H1 (cell line): ENCODE measurements at places on chromosomes 13 and 19.
A peak's percentile ranks its signal among the peaks of the same experiment; 100 is the strongest.

GRCh38 chr13:33228648-33229445 is 56.7 kb downstream of the STARD13 start:
- DNase-seq = no peak
- no peak overlapping the region for H3K27ac ChIP-seq
- H3K4me1 ChIP-seq = peaks cover 11% of the 10 kb centered on the region
- H3K27me3 ChIP-seq = no peaks in the 10 kb centered on the region

DNA sequence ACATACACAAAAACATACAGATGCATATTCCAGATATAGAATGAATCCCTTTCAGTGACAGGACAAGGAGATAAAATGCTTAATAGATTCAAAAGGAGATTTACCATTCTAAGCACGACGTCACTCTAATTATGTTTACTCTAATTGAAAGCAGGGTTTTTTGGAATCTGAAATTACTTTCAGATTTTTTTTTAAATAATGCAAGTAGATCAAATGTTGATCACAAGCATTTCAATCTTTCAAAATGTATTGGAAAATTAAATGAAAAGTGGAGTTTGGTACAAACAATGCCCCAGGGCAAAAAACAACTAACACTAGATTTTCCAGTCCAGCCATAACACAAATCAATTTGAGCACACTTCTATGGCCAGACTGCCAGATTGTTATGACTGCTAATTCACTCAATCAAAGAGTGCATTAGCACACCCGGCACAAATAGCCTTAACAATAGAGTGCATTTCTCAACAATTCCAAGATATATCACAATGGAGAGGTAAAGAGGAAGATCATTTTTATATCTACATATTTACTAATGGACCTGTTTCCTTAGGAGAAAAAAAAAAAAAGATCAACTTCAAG is 4.3 kb upstream of the DACH1 start:
- peaks cover 3% of the 10 kb centered on the region for H3K4me1 ChIP-seq
- no peak for DNase-seq
- no peak overlapping the region for H3K27ac ChIP-seq
- peaks cover 30% of the 10 kb centered on the region for H3K27me3 ChIP-seq
- no peak overlapping the region for H3K4me3 ChIP-seq
- H3K36me3 ChIP-seq = no peaks in the 10 kb centered on the region

DNA sequence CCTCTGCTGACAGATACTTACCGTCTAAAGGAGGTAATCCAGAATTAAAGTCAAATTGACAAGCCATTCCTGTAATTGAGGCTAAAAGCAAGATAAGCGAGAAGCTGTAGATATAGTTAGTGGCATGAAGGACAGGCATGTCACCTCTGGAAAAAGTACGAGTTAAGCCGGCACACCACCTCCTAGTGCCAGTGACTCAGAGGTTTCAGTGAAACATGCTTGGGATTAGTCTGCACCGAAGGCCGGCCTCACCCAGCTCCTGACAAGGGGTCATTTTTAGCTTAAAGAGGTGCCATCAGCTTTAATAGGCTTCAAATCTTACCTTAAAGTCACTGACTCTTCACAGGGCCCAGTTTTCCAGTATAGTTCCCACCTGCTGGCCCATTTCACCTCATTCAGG is 838.0 kb downstream of the UQCRFS1 start:
- DNase-seq = no peak
- H3K36me3 ChIP-seq = no peaks in the 10 kb centered on the region
- H3K27me3 ChIP-seq = no peaks in the 10 kb centered on the region
- H3K4me1 ChIP-seq = no peaks in the 10 kb centered on the region

GRCh38 chr19:42474743-42475142 is 32.0 kb upstream of the CXCL17 start:
- H3K36me3 ChIP-seq = no peaks in the 10 kb centered on the region
- H3K4me1 ChIP-seq = peaks cover 38% of the 10 kb centered on the region
- H3K27ac ChIP-seq = peak overlapping the region; percentile 70
- DNase-seq = no peak

- H3K4me1 ChIP-seq = no peaks in the 10 kb centered on the region
- H3K36me3 ChIP-seq = no peaks in the 10 kb centered on the region
- H3K27ac ChIP-seq = no peak overlapping the region
- DNase-seq = no peak
These were observed 303.5 kb downstream of the TBC1D4 start for GRCh38 chr13:75178436-75178835.

DNA sequence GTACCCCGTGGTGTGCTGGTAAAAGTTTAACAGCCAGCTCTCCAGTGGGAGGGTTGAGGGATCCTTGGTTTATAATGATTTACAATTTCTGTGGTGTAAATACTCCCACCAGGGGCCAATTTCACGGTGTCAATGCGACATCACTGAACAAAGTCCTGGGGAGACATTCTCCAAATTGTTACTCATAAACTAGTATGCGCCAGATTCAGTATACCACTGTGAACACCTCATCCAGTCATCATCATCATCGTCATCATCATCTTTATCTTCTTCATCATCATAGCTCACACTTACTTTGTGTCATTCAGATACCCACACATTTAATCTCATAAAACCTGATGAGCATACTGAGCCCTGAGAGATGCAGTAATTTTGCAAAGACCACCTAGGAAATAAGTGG is 17.2 kb upstream of the TNFSF14 start:
- no peaks in the 10 kb centered on the region for H3K36me3 ChIP-seq
- H3K27ac ChIP-seq = no peak overlapping the region
- H3K27me3 ChIP-seq = no peaks in the 10 kb centered on the region
- no peaks in the 10 kb centered on the region for H3K4me1 ChIP-seq
- no peak overlapping the region for H3K4me3 ChIP-seq

- DNase-seq = no peak
- H3K36me3 ChIP-seq = peaks cover 49% of the 10 kb centered on the region
- H3K4me1 ChIP-seq = no peaks in the 10 kb centered on the region
- no peak overlapping the region for H3K27ac ChIP-seq
- H3K4me3 ChIP-seq = no peak overlapping the region
These were observed 35.9 kb downstream of the COG3 start for GRCh38 chr13:45500492-45501174.

GRCh38 chr13:74174810-74175209 is 40.6 kb upstream of the KLF12 start:
- H3K27me3 ChIP-seq = no peaks in the 10 kb centered on the region
- no peaks in the 10 kb centered on the region for H3K4me1 ChIP-seq
- H3K36me3 ChIP-seq = no peaks in the 10 kb centered on the region
- no peak overlapping the region for H3K27ac ChIP-seq

DNA sequence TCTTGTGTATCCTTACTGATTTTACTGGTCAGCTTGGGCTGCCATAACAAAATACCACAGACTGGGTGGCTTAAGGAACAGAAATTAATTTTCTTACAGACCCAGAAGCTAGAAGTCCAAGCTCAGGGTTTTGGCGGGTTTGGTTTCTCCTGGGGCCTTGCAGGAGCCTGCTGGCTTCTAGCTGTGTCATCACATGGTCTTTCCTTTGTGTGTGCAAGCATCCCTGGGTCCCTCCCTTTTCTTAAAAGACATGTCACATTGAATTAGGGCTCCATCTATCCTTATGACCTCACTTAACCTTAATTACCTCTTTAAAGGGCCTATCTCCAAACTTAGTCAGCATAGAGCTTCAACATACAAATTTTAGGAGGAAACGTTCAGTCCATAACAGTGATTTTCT is 23.4 kb downstream of the UBAC2 start:
- no peak overlapping the region for H3K4me3 ChIP-seq
- H3K36me3 ChIP-seq = no peaks in the 10 kb centered on the region
- no peak for DNase-seq
- no peaks in the 10 kb centered on the region; the same call in 1 of the 2 replicates for H3K4me1 ChIP-seq
- no peaks in the 10 kb centered on the region for H3K27me3 ChIP-seq
- H3K27ac ChIP-seq = no peak overlapping the region

DNA sequence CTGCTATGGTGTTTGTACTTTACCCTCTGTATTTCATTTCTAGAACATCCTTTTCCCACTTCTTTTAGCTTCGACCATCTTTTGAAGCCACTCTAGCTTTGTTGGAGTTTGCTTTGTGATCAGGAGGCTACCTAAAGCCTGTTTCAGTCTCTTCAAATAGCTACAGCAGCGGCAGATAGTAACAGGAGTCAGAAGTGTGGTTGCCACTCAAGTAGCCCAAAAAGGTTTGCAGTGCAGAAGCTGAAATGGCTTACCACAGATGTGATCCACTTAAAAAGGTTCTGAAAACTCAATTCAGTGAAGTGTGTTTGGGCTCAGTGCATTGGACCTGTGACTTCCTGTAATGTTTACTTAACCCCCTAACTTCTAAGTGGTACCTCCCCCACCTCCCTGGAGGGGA is 26.2 kb downstream of the WASF3 start:
- H3K4me1 ChIP-seq = no peaks in the 10 kb centered on the region
- H3K36me3 ChIP-seq = no peaks in the 10 kb centered on the region
- H3K27ac ChIP-seq = no peak overlapping the region
- H3K4me3 ChIP-seq = no peak overlapping the region
- H3K27me3 ChIP-seq = no peaks in the 10 kb centered on the region
- no peak for DNase-seq

DNA sequence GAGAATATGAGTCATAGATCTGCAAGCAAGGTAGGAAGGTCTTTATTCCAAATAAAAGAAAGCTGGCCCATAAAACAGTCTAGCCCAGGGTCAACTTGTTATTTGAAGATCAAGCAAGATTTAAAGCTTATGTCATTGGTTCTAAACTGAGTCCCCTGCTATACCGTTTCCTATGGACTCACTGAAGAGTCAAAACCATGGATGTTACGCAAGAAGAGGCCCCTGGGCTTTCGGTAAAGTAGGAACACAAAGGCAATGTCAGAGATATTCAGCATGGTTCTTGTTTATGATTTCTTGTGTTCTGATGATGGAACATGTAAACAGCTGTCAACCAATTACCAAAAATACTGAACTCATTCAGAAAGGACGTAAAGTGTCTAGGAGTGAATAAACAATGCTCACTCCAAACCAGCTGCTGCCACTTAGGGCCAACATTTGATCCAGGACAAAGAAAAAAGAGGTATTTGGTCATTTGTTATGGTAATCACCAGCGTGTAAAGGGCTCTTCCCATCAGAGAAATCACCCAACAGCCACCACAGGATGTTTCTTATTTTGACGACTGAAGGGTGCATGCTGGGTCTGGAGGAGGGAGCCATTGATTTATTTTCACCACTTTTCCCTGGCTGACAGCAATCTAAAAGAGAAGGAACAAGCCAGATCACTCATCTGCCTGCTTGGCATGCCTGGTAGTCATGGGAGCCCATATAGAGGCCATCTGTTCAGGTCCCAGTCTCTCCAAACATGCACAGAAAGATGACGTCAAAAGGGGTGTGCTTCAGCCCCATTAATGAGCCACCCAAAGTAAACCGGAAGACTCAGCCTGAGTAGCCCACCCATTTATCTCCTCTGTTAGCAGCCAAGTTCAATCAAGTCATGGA is 68.3 kb downstream of the FGF14 start:
- H3K27me3 ChIP-seq = no peaks in the 10 kb centered on the region
- no peak overlapping the region for H3K4me3 ChIP-seq
- H3K36me3 ChIP-seq = no peaks in the 10 kb centered on the region
- no peaks in the 10 kb centered on the region for H3K4me1 ChIP-seq
- DNase-seq = no peak

GRCh38 chr19:18919086-18919899 is at the start of the genes COPE and DDX49:
Gene COPE (minus strand): TSS chr19:18919387. CDS start chr19:18919348, 39 bp downstream.
Gene DDX49 (plus strand): TSS chr19:18919715. CDS start chr19:18919742, 27 bp downstream.
- peaks cover 7% of the 10 kb centered on the region for H3K4me1 ChIP-seq
- peaks cover 10% of the 10 kb centered on the region; the same call in 1 of the 2 replicates for H3K36me3 ChIP-seq
- peak within 1 kb of the TSS; percentile 64 for H3K27ac ChIP-seq

DNA sequence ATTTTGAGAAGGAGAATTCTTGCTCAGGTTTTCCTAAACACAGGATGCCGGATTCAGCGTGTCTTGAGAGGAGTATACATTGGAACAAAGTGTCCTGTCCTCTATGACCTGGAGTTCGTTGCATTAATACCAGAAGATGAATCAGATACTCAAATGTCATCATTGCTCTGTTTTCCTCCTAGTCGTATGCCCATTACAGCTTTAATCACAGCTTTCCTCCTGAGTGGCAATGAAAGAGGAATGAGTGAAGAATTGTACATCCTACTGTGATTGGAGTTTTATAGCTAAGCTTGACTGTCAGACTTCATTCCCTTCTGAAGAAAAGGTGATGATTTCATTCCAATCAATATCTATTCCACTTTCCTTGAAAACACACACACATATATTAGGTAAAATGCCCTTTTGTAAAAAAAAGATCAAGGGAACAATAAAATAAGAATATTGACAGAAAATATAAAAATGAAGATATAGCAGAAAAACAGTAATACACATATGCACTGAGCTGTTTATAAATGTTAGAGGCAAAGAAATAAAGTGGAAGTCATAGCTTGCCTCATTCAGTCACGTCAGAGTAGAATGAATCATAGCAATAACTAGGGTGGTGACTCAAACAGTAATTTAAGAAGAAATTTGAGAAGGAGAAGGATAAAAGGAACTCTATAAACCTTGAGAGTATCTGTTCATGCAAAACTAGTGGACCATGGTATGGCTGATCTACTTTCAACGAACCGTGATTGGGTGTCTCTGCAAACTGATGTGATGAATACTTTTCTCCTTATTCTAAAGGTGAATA is 501.5 kb downstream of the SUCLA2 start:
- no peak overlapping the region for H3K27ac ChIP-seq
- H3K4me3 ChIP-seq = no peak overlapping the region
- DNase-seq = no peak
- no peaks in the 10 kb centered on the region for H3K4me1 ChIP-seq
- H3K36me3 ChIP-seq = no peaks in the 10 kb centered on the region

GRCh38 chr13:83905641-83906040 is 23.4 kb upstream of the SLITRK1 start:
- no peak overlapping the region for H3K27ac ChIP-seq
- H3K4me1 ChIP-seq = no peaks in the 10 kb centered on the region
- H3K36me3 ChIP-seq = no peaks in the 10 kb centered on the region
- H3K27me3 ChIP-seq = no peaks in the 10 kb centered on the region

- no peak overlapping the region for H3K27ac ChIP-seq
- H3K4me3 ChIP-seq = no peak overlapping the region
- H3K27me3 ChIP-seq = no peaks in the 10 kb centered on the region
- H3K4me1 ChIP-seq = no peaks in the 10 kb centered on the region
These were observed 29.8 kb upstream of the FRY start for GRCh38 chr13:32001769-32002168.

DNA sequence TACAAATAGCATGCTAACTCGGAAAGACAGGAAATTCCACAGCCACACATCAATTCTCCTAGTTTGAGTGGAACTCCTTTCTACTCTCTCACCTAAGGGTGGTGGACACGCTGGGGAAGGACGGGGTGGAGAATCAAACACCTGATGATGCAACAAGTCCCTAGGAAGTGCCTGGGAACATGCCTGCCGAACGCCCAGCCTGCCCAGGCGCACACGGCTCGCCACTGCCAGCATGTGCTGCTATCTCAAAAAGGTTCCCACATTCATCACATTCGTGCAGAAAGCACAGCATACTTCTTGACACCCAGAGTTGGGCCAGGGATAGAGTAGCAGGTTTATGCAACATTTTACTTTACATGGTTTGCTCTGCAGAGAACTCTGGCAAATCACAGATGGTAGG is 164.6 kb downstream of the ABCC4 start:
- no peaks in the 10 kb centered on the region for H3K36me3 ChIP-seq
- no peak for DNase-seq
- no peak overlapping the region for H3K27ac ChIP-seq
- no peak overlapping the region for H3K4me3 ChIP-seq
- no peaks in the 10 kb centered on the region for H3K27me3 ChIP-seq
- no peaks in the 10 kb centered on the region for H3K4me1 ChIP-seq
